ENCODE measurements at places on chromosomes 3 and 15.

DNA sequence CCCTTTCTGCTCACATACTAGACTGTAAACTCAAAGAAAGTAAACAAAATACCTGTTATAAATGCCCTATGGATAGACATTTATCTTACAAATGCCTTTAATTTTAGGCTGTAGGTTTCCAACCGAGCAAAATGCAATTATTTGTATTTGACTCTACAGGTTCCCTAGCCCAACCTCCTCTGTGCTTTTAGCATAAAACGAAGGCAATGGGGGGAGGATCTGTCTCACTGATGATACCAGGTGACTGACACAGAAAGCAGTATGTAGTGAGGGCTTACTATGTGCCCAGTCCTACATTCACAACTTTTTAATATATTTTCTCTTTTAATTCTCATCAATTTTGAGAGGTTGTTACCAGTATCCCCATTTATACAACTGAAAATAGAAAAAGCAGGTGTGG lies 87.4 kb downstream of the OXNAD1 start:
- DNase-seq, result no peak

GRCh38 chr15:70061696-70062270 lies 35.9 kb downstream of the TLE3 start:
- DNase-seq, result no peak

- no peak for DNase-seq
Observed at GRCh38 chr15:30650012-30650929, 24.3 kb downstream of the ARHGAP11B start.

DNA sequence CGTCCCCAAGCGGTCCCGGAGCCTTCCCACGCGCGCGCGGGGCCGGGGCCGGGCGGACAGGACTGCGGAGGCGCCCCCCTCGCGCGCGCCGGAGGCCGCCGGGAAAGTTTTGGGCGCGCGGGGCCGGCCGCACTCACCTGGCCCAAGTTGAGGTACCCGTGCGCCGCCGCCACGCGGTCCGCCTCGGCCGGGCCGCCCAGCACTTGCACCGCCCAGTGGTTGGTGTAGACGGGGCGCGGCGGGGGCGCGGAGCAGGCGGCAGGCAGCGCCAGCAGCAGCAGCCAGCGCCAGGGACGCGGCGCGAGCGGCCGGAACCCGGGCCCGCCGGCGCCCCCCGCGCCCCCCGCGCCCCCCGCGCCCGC lies 289 bp downstream of the PCSK6 start:
- DNase-seq, result no peak

DNA sequence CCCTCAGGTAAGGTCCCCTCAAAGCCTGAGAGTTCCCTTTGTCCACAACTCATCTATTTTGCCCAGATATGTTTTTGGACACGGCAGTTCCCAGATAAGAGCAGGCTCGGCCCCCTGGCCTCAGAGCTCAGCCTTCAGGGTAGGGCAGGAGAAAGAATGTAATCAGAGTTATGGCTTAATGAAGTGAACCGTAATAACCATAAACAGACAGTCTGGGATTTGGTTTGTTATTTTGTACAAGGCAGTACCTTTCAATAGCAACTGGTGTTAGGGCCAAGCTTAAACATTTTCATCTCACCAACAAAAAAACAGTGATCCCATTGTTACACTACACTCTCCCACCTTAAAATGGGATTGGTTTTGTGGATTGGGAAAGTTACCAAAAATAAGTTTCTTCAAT lies 12.2 kb upstream of the ALDH1A3 start:
- no peak for DNase-seq

DNA sequence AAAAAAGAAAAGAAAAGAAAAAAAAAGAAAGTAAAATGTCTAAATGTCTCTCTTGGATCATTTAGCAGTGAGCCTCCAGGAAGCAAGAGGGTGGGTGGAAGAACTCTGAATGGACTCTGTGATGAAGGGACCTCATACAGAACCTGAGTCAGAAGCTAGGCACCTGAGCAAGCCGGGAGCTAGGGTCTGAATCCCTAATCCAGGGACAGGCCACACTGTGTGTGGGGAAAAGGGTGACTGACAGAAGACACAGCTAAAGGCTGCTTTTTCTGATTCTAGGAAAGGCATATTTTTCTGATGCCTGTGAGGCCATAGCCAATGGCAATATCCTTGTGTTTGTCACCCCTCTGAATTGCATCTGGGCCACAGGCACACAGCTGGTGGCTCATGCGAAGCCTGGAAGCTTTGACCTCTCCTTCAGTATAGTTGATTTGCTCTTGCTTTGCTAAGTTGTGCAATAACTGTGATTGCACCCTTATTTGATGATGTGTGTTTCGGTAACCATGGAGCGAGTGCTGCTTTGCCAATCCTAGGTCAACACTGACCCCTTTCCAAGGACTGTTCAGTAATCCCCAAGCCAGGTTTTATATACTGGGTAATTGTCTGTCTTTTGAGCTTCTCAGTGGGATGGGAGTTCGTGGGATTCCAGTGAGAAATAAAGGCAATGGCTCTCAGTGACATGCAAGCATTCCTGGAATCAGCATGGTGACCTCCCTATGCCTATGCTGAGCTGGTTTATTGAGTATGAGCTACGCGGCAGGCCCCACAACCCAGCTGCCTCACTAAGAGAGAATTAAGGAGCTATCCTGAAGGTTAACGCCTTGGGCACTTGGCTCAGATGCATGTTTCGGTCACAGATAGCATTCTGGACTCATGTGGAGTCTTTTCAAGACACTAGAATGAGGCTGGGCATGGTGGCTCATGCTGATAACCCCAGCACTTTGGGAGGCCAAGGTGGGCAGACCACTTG lies 49.0 kb upstream of the OSBPL11 start:
- peak; percentile 20 for DNase-seq

- DNase-seq, result no peak
Observed at GRCh38 chr3:155753038-155753639, 8.3 kb upstream of the PLCH1 start.

DNA sequence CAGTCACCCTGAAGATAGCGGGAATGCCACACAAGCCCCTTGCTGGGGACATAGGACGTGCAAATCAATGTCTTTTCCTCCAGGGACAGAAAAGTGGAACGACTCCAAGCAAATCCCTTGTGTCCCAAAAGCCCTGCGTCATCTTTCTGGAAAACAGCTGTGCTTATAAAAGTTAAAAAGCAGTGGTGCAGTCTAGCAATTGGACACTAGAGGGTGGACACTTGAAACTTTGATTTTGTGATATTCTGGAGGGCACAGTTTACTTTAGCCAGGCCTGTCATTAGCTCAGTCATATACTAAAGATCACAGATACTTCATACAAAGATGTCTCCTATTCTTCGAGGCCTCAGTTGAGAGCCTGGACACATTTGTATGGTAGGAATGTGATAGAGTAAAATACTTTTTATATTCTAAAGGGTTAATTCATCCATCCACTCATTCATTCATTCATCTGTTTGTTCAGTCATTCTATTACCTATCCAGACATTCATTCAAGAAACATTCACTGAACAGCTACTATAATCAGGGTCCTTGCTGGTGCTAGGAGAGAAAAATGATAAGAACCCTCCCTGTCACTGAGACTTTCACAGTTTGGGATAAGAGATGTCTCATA lies 63.8 kb upstream of the ANKRD34C start:
- DNase-seq, result no peak

DNA sequence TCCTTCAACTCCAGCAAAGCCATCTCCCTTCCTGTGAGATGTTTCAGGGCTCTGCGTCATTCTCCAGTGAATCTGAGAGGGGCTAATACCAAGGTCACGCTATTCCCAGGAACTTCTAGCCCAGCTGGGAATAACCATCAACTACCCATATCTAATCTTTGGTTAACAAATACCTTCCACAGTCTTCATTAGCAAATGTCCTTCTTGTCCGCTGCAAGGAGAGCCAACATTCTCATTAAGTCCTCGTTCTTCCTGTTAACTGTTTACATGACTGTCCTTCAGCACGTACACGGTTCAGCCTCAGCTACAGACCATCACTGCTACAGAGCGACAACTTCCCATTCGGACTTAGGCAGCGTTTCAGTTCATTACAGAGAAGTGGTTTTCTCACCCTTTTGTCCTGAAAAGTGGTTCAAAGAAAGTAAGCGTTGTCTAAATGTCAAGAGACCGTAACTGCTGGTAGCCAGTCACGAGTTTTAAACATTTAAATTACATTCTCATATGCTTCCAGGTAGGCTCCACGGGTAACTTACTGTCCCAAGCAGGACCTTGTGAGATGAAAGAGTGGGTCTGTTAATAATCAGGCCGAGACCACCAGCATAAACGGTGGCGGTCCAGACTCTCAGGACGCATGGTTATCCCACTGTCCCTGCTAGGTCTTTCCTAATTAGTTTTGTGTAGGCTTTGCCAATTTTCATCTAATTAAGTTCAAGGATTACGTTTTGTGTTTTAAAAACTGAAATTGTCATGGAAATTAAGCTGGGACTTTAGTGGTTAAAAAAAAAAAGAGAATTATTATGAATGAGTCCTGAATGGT lies 63.8 kb downstream of the CHSY1 start:
- DNase-seq, result no peak

DNA sequence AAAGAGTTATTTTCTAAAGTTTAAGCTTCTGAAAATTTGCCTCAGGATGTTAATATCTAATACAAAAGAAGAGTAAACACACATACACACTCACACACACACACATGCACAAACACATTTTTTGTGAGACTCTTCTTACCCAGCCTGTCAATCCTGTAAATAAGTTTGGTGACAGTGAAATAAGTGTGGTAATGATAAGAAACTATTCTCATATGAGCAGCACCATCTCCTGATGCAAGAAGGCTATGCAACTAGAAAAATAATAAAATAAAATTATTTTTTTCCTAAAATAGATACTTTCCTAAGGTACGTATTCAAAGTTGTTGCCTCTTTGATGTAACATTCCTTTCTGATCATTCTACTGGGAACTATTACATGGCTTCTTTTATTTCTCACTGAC lies 155.1 kb downstream of the MECOM start:
- DNase-seq, result no peak

Measured in GOT3 (cell line).